ENCODE measurements at places on chromosomes 11 and 22.
A peak's percentile ranks its signal among the peaks of the same experiment; 100 is the strongest.

DNA sequence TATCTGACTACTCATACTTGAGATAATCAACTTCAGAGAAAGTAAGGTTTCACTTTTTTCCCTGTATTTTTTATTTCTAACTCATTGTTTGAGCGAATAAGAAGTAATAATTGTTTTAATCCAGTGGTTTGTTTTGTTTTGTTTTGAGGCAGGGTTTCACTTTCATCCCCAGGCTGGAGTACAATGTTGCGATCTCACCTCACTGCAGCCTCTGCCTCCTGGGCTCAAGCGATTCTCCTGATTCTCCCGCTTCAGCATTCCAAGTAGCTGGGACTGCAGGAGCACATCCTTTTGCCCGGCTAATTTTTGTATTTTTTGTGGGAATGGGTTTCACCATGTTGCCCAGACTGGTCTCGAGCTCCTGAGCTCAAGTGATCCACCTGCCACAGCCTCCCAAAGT, 8.6 kb downstream of the GTF2H1 start:
- DNase-seq: no peak

GRCh38 chr11:67493548-67494370, 10.9 kb downstream of the AIP start:
- DNase-seq: no peak

- DNase-seq: no peak
Observed at GRCh38 chr11:63155794-63156193, 11.8 kb upstream of the SLC22A24 start.

DNA sequence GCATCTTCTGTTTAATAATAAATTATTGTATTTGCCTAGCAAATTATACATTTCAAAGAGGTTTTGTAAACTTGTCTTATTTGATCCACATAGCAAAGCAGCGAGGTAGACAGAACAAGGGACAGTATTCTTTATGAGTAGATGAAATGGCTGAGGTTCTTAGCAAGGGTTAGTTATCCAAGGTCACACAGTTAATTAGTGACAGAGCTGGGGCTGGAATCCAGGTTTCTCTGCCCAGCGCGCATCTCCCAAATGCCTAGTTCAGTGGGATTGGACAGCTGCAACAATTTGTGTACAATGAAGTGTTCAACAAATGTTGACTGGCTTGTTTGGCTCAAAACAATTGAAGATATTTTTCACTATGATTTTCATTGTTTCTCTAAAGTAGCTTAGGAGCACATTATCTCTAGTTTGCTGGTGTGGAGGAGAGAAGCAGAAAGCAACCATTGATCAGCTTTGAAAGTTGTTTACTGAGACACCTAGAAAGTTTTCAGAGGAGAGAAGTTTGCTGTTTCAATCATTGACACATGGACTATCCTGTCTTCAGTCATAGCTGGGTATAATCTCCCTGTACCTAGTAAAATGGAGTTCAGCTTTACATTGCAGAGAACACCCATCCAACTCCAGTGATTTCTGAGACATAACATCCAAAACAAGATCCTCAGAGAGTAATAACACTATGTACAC, 270.6 kb downstream of the FAT3 start:
- DNase-seq: peak; percentile 64

DNA sequence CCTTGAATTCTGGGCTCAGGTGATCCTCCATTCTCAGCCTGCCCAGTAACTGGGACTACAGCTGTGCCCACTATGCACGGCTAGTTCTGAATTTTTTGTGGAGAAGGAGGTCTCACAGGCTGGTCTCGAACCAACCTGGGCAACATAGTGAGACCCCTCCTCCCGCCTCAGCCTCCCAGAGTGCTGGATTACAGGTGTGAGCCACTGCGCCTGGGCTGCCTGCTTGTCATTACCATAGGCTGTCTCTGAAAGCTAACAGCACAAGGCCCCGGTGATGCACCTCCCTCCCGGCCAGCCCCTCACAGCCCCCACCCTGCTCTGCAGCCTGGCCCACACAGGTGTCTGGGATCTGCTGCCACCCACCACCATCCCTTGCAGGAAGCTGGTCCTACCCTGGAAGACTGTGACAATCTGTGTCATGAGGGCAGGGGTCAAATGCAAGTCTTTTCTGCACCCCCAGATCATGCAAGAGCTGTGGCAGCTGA, 82.4 kb downstream of the DGCR2 start:
- DNase-seq: no peak

- DNase-seq: no peak
Observed at GRCh38 chr11:117678658-117679406, 118.2 kb downstream of the DSCAML1 start.

GRCh38 chr11:115718106-115718505, 213.9 kb upstream of the CADM1 start:
- no peak for DNase-seq

- no peak for DNase-seq
Observed at GRCh38 chr11:7143908-7144307, 55.1 kb downstream of the RBMXL2 start.

DNA sequence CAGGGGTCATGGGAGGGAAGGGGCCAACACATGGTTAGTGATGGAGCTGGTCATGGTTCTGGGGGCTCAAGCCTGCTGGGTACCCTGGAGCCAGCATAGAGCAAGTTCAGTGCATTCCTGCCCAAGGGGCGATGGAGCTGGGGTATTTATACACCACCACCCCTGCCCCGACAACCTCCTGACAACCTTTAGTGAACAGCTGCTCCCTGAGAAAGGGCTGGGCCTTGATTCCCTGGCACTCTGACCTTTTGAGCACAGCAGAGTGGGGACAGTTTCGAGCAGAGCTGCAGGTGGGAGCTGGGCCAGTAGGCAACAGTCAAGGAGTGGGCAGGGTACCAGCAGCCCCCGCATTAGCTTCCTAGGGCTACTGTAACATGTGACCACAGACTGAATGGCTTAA, 6.0 kb downstream of the PARVG start:
- DNase-seq: no peak

DNA sequence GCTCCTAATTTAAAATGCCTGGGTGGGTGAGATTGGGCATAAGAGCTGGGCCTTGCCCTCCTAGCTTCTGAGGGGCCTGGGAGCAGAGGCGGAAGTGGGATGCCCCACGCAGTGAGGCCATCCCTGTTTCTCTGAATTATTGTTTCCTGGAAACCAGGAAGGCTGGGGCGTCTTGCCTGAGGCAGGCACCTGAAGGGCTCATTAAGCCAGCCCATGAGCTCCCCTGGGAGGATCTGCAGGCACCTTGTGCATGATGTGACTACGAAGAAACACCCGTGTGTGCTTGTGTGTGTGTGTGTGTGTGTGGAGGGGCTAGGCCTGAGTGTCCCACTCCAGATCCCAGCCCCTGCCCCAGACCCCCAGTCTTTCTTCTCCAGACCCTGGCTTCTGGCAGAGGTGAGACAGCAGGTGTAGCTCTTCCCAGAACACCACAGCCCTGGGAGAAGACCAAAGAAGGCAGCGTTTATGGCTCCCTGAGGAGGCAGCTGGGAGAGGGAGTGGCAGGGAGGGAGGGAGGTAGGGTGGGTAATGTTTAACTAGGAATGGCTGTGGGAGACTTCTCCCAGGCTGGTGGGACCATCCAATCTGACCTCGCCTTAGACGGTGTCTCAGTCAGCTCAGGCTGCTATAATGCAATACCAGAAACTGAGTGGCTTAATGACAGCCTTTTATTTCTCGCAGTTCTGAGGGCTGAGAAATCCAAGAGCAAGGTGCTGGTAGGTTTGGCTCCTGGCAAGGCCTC, 2.1 kb upstream of the BATF2 start:
- DNase-seq: no peak

DNA sequence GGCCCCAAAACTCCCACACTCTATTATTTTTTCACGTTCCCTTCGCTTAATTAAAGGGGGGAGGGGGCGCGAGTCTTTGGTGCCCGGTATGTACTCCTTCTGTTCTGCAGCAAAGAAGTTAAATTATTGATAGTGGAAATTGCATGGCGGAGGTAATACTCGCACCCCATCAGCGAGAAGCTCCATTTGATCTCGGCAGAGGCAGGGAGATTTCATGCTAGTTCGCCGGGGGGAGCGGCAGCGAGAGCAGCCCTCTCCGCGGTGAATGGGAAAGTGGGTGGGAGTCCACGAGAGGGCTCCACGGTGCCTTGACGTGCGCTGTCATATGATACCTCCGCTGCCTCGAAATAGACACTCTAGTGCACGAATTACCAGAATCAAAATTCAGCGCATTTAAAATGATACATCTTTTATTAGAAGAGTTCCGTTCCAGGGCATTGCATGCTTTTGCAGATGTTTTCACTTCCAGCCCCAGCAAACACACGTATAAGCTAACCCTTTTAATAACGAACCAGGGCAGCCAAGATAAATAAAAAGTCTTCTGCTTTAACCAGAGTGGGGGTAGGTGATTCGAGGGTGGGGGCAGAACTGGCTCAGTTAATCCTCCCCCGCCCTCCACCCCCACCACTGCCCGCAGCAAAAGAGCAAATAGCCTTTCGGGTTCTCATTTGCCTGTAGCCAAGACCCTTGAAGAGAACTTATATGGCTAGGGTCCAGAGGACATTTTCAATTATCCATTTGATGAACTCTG, 1.3 kb upstream of the BDNF start:
- DNase-seq: no peak

GRCh38 chr11:28819741-28820140, 711.6 kb downstream of the METTL15 start:
- no peak for DNase-seq

DNA sequence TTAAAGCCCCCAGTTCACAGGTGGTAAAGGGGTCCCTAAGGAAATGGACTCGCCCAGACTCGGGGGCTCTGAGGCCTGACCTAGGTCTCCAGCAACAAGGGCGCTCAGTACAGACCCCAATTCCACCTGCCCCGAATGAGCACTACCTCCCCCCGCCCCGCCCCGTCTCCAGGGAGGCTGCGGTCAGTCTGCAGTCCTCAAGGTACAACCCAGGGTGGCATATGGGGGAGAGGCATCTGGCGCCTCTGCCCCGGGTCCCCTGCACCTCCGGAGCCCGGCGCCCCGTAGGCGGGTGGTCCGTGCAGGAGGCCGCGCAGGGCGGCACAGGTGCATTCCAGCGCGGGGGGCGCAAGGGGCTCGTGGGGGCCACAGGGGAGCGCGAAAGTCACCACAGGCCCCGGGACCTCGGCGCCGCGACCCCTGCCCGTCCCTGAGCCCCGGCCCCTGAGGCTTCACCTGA, 361 bp downstream of the CTSD start:
- no peak for DNase-seq
